ENCODE measurements at places on chromosomes 6 and 20. TPM values are rescaled to one million over a fixed set of nuclear protein-coding genes. Genes with fewer than 3 reads are reported as not detected.

TUBB1 gene
- not detected for total RNA-seq

ACTL10 gene
- 2.6 TPM for total RNA-seq

SOBP gene
- total RNA-seq: 8.2 TPM

CCN6 gene
- total RNA-seq: not detected

NOTCH4 gene
- 23.8 TPM for total RNA-seq

KCNK17 gene
- 3.2 TPM for total RNA-seq

TREM2 gene
- total RNA-seq: 31.6 TPM

SLC4A11 gene
- 4.9 TPM for total RNA-seq

CAP2 gene
- 3.9 TPM for total RNA-seq

SEMG1 gene
- total RNA-seq: not detected

GRCh38 chr6:109291902-109292301 is 90.4 kb downstream of the CD164 start:
- DNase-seq: no peak

DNA sequence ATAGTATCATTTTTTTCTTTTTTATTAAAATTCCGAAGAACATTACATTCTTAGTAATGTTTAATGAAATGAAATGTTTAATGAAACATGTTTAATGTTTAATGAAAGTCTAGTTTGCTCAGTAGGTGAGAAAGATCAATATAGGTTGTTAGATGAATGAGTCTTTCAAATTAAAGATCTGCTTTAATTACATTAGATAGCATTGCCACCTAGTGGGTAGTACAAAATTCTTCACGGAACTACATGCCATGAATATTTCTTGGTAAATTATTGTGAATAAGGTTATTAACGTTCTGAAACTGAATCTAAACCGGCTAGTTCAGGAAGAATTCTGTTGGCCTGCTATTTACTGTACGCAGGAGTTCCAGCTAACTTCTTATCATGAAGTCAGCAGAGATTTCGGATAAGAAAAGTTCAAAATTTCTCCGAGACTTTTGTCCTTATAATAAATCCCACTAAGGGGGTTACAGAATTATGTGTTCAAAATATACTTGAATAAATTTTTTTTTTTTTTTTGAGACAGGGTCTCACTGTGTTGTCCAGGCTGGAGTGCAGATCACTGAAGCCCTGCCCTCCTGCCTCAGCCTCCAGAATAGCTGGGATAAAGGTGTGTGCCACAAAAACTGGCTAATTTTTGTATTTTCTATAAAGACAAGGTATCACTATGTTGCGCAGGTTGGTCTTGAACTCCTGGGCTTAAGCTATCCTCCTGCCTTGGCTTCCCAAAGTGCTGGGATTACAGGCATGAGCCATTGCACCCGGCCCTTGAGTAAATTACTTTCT is 7.9 kb upstream of the GMNN start:
- DNase-seq: no peak

GRCh38 chr20:7859356-7859802 is 80.9 kb downstream of the HAO1 start:
- DNase-seq: no peak

GRCh38 chr20:39849664-39850063 is 839.4 kb downstream of the MAFB start:
- peak; percentile 74 for DNase-seq

GRCh38 chr6:111874025-111874415 is 768 bp upstream of the FYN start:
- no peak for DNase-seq

- no peak for DNase-seq
These were observed 48.6 kb upstream of the NAA20 start for GRCh38 chr20:19968466-19969073.

- DNase-seq: no peak
These were observed 11.2 kb downstream of the TFEB start for GRCh38 chr6:41724228-41724580.

GRCh38 chr6:38272222-38272621 is 367.5 kb downstream of the BTBD9 start:
- no peak for DNase-seq

GRCh38 chr20:56875052-56875659 is 246.1 kb downstream of the TFAP2C start:
- DNase-seq: no peak

- peak; percentile 70 for DNase-seq
These were observed at the start of gene COMMD7 for GRCh38 chr20:32743237-32744112. Gene COMMD7, minus strand, starts transcription at chr20:32743467. Its CDS starts 76 bp downstream, at chr20:32743391.

GRCh38 chr6:21500314-21501020 is 93.1 kb upstream of the SOX4 start:
- no peak for DNase-seq

- DNase-seq: no peak
These were observed 3.5 kb downstream of the DEFB126 start for GRCh38 chr20:145877-146276.

DNA sequence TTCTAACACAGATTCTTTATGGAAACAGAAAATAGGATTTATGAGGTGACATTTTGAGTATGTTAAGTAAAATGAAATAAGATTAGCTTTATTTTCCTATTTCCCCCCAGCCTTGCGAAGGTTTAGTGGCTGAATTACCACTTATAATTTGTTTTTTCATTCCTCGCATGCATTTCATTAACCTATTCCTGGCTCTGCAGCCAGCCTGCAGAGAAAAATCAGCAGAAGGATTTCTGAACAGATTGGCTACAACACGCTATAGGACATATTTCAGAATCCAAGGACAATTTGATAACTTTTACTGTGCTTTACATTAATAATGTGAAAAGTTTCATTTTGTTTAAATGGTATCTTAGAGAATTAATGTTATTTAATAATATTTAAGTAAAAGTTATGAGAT is 162.4 kb upstream of the MMS22L start:
- no peak for DNase-seq

DNA sequence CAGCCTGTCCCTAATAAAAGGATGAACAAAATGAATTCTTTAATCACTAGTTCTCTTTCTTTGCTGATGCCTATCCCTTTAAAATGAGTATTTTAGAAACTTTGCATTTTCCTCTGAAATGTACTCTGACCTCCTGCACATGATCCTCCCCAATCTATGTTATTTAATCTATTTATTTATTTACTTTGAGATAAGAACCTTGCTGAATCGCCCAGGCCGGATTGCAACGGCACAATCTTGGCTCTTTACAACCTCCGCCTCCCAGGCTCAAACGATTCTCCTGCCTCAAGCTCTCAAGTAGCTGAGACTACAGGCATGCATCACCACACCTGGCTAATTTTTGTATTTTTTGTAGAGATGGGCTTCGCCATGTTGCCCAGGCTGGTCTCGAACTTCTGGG is 27.9 kb downstream of the ADTRP start:
- no peak for DNase-seq

GRCh38 chr6:165884813-165885765 is 222.0 kb upstream of the PDE10A start:
- peak; percentile 70 for DNase-seq

- DNase-seq: no peak
These were observed 50.8 kb downstream of the PSMG4 start for GRCh38 chr6:3309391-3310050.

DNA sequence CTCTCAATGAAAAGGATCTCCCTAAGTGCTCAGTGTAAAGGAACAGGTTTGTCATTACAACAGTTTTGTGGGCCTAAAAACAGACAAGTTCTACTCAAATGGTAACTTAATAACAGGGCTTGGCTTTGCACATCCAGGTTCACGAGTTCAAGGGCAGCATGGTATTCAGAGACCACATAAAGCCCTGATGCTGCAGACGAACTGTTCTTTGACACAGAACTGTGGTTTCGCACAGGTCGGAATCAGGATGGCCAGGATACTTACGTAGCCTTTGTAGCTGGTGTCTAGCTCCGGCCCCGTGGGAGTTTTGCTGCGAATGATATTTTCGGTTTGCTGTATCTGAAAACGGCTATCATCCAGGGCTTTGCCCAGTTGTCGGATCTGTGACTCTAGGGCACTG is 335.9 kb downstream of the ESR1 start:
- no peak for DNase-seq

DNA sequence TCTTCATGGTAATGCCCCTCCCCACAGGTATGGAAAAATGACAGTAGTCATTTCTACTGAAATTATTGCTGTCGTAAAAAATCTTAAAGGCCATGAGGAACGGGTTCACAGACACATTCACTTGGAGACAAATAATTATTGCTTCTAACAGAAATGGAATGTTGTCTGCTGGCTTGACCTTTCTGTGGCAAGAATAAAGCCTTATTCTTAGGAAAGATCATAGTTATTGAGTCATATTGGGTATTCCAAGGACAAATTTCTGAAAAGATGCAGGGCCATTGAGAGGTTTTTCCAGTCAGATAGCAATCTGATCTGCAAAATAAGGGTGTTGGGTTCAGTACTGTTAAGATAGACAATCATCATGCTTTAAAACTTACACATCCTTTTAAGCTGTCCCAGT is 29.2 kb downstream of the AKAP7 start:
- DNase-seq: no peak

DNA sequence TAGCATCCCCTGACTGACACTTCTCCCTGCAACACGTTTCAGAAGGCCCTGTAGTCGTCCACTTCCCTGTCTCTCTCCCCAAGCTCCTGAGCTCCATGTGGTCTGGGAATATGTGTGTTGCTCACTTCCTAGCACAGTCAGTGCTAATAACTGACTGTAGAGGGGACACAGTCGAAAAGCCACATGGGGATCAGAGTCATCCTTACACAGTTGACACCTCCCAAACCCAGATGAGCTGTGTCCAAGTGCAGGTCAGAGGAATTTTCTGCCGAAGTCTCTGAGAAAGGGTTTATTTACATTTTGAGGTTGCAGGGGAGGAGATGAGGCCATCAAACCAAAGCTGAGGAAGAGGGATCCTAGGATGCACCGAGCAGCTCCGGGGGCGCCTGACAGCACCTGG is 3.5 kb upstream of the ADAM33 start:
- no peak for DNase-seq

DNA sequence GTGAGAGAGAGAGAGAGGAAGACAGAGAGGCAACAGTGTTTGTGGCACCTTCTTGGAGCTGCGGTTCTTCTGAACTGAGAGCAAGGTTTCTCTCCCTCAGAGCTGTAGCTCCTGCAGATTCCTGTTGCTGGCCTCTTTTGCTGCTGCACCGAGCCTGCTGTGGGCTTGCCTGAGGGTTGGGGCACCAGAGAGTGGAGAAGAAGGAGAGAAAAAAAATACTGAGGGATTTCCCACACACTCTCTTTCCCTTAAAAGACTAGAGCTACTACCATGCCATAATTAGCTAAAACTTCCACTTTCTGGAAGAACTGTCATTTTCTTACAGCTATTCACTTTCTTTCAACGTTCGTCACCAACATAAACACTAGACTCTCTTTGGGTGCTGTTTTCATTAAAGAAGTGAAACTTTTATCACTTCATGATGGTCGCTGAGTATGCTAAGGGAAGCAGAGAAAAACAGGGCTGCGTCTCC is 18.2 kb upstream of the ECI2 start:
- no peak for DNase-seq

DNA sequence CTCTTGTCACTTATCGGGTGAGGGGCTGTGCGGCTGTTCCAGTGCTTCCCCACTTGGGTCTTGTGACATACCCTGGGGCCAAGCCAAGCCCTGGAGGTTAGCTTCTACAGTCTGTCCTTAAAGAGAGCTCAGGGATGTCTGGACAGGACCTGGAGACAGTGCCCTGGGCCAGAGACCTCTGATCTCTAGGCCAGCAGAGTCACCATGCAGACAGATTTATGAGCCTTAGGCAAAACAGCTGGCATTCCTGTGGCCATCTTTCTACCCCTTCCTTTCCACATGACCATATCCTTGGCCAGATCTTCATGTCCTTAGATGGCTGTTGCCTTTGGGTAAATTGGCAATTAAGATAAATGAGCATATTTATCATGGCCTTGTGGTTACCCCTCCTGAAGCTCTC is 678.6 kb downstream of the MAFB start:
- DNase-seq: no peak
